Kidney (tissue), 22 donors: ENCODE measurements at places on chromosomes 1 and 21. TPM values are rescaled to one million over a fixed set of nuclear protein-coding genes. Genes with fewer than 3 reads are reported as not detected.

- no peaks in the 10 kb centered on the region for H3K4me1 ChIP-seq
- no peaks in the 10 kb centered on the region for H3K36me3 ChIP-seq
- no peaks in the 10 kb centered on the region for H3K27me3 ChIP-seq
- peak; percentile 82 for DNase-seq
These were observed 2.6 kb upstream of the CREG1 start for GRCh38 chr1:167555971-167556714.

- H3K27ac ChIP-seq = no peak overlapping the region
- no peak for DNase-seq
- no peaks in the 10 kb centered on the region for H3K36me3 ChIP-seq
- H3K4me3 ChIP-seq = no peak overlapping the region
These were observed 165.5 kb downstream of the PLPPR4 start for GRCh38 chr1:99429754-99430153.

- H3K27me3 ChIP-seq = no peaks in the 10 kb centered on the region
- no peak overlapping the region for H3K27ac ChIP-seq
- H3K4me1 ChIP-seq = no peaks in the 10 kb centered on the region
- DNase-seq = no peak
- no peaks in the 10 kb centered on the region for H3K36me3 ChIP-seq
These were observed 257.1 kb upstream of the PTBP2 start for GRCh38 chr1:96464522-96464921.

- peak; percentile 91 for DNase-seq
- no peaks in the 10 kb centered on the region for H3K4me1 ChIP-seq
- H3K27me3 ChIP-seq = no peaks in the 10 kb centered on the region
- H3K36me3 ChIP-seq = no peaks in the 10 kb centered on the region
- H3K4me3 ChIP-seq = no peak overlapping the region
These were observed 32.2 kb downstream of the HSPG2 start for GRCh38 chr1:21904704-21905520.

- H3K27me3 ChIP-seq = no peaks in the 10 kb centered on the region
- H3K4me3 ChIP-seq = no peak overlapping the region
- H3K27ac ChIP-seq = no peak overlapping the region
- no peaks in the 10 kb centered on the region for H3K4me1 ChIP-seq
- no peak for DNase-seq
These were observed 231.1 kb upstream of the RUNX1 start for GRCh38 chr21:35280231-35280630.

DNA sequence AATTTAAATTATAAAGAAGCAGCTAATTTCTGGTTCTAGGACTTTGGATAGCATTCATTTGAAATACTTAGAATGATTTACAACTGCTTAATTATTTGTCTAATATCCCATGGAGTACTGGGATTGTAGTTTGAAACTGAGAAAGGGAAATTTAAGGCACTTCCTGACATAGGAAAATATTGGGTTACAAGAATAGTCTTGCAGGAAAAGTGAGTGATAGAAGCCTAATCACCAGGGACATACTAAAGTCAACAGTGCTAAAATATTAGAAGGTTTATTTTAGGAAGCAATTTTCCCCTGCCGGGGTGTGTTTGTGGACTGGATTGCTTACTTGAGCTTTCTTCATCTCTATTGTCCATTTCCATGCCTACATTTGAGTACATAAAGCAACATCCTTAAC, 661.6 kb downstream of the ADGRL2 start:
- H3K4me1 ChIP-seq = no peaks in the 10 kb centered on the region
- no peaks in the 10 kb centered on the region for H3K27me3 ChIP-seq
- H3K27ac ChIP-seq = no peak overlapping the region
- DNase-seq = peak; percentile 55
- no peak overlapping the region for H3K4me3 ChIP-seq

- H3K27me3 ChIP-seq = no peaks in the 10 kb centered on the region
- peak overlapping the region; percentile 19 for H3K4me3 ChIP-seq
- H3K27ac ChIP-seq = peak overlapping the region; percentile 74
- H3K4me1 ChIP-seq = no peaks in the 10 kb centered on the region
These were observed 42.8 kb upstream of the PPP2R5A start for GRCh38 chr1:212242288-212242984.

The HAO2 gene
- 1.9 TPM for total RNA-seq

GRCh38 chr1:22363403-22364325, 88.0 kb upstream of the ZBTB40 start:
- no peaks in the 10 kb centered on the region for H3K36me3 ChIP-seq
- no peak overlapping the region for H3K27ac ChIP-seq
- no peaks in the 10 kb centered on the region for H3K4me1 ChIP-seq
- H3K27me3 ChIP-seq = no peaks in the 10 kb centered on the region
- H3K4me3 ChIP-seq = no peak overlapping the region

GRCh38 chr1:221335161-221336101, 406.5 kb downstream of the DUSP10 start:
- H3K36me3 ChIP-seq = no peaks in the 10 kb centered on the region
- DNase-seq = peak; percentile 57
- no peaks in the 10 kb centered on the region for H3K27me3 ChIP-seq
- H3K27ac ChIP-seq = no peak overlapping the region

The PDC gene
- total RNA-seq = not detected

GRCh38 chr1:15345705-15346345, 63.9 kb upstream of the EFHD2 start:
- H3K27me3 ChIP-seq = no peaks in the 10 kb centered on the region
- no peaks in the 10 kb centered on the region for H3K4me1 ChIP-seq
- no peak overlapping the region for H3K4me3 ChIP-seq
- no peak overlapping the region for H3K27ac ChIP-seq
- no peak for DNase-seq

DNA sequence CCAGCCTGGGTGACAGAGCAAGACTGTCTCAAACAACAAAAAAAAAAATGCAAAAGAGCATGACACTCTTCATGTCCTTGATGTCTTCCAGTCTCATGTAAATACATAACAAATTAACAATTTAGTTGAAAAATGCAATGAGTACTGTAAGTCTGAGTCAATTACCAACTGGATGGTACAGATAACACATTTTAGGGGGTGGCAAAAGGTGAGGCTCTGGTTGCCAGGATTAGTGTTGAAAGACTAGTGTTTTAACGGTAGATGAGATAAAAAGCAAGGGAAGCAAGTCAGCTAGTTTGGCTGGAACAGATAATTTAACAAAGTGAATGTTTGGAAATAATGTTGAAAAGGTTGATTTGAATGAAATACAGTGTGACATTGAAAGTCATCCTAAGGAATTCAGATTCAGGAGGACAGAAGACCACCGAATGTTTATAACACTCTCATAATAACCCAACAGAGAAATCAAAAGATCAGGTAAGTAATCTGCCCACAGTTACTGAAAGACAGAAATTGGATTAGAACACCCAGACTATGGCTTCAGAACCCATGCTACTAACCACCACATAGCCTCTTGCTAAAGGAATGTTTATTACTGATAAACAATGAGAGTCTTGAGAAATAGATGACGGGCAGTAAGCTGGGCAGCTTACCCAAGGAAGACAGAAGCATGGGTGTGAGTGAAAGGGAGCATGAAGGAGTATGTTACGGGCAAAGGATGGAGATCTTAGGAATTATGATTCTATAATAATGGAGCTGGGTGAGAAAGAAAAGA, 312.4 kb downstream of the HMCN1 start:
- DNase-seq = no peak
- no peak overlapping the region for H3K4me3 ChIP-seq
- no peaks in the 10 kb centered on the region for H3K36me3 ChIP-seq

GRCh38 chr1:178371933-178372388, 124.8 kb downstream of the CLEC20A start:
- no peaks in the 10 kb centered on the region for H3K36me3 ChIP-seq
- no peaks in the 10 kb centered on the region for H3K4me1 ChIP-seq
- no peaks in the 10 kb centered on the region for H3K27me3 ChIP-seq
- no peak overlapping the region for H3K27ac ChIP-seq
- peak overlapping the region; percentile 48 for H3K4me3 ChIP-seq

The ZBTB8A gene
- total RNA-seq = 10.4 TPM

DNA sequence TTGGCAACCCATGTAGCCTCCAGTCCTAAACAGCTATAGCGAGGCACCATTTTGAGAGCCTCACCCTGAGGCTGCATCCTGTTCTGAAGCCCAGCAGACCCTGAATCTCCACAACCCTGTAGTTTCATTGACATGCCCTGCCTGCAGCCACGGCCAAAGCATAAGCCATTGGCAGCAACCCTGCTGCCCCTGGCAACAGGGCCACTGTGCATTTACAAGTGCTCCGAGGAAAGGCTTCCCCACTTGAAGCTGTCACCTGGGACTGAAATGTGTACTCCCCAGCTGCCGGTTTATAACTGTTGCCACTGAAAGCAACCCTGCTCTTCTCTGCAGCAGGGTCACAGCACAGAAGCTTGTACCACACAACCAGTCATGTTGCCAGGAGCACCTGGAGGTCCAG, 124.2 kb upstream of the OLFM3 start:
- H3K27me3 ChIP-seq = no peaks in the 10 kb centered on the region
- H3K27ac ChIP-seq = no peak overlapping the region
- DNase-seq = no peak
- H3K4me1 ChIP-seq = no peaks in the 10 kb centered on the region
- no peaks in the 10 kb centered on the region for H3K36me3 ChIP-seq

- no peaks in the 10 kb centered on the region for H3K27me3 ChIP-seq
- no peak for DNase-seq
- H3K36me3 ChIP-seq = peaks cover 2% of the 10 kb centered on the region
These were observed 20.4 kb downstream of the ODF2L start for GRCh38 chr1:86375688-86376087.

DNA sequence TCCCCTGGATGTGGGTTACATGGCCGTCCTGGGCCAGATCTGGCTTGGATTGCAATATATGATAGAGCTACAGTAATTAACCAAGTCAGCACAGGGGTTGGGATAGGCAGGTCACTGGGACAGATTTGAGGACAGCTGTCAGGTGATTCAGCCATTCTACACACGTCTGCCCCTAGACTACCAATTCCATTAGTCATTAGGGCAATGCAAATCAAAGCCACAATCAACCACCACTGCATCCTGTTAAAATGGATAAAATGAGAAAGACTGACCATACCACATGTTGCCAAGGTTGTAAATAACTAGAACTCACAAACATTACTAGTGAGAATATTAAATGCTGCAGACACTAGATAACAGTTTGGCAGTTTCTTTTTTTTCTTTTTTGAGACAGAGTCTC, 16.0 kb downstream of the C21orf58 start:
- H3K4me1 ChIP-seq = no peaks in the 10 kb centered on the region
- H3K27ac ChIP-seq = no peak overlapping the region
- H3K27me3 ChIP-seq = no peaks in the 10 kb centered on the region
- DNase-seq = no peak
- no peak overlapping the region for H3K4me3 ChIP-seq
- H3K36me3 ChIP-seq = no peaks in the 10 kb centered on the region

The FMO5 gene
- total RNA-seq = 9.5 TPM

GRCh38 chr21:32249511-32250280, 29.2 kb downstream of the MIS18A start:
- no peak overlapping the region for H3K4me3 ChIP-seq
- H3K27ac ChIP-seq = no peak overlapping the region
- no peak for DNase-seq
- H3K27me3 ChIP-seq = no peaks in the 10 kb centered on the region

DNA sequence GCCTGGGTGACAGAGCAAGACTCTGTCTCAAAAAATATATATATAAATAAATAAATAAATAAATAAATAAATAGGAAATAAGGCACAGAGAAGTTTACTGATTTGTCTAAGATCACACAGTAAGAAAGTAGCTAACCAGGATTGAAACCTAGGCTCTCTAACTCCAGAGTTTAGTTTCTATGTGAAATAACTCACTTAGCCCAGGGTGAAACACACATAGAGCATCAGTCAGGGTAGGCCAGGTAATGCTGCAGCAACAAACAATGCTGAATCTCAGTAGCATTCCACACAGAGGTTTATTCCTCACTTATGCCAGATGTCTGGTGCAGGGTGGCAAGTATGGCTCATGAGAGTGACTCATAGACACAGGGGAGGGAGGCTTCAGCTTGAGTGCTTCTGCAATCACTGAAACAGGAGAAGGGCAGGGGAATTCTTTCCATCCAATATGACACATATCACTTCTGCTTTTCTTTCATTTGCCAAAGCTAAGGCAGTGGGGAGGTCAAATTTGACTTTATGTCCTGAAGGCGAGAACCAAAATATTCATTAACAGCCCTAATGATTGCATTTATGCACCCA, 37.1 kb upstream of the KANK4 start:
- no peak for DNase-seq
- H3K27ac ChIP-seq = no peak overlapping the region
- H3K4me1 ChIP-seq = no peaks in the 10 kb centered on the region
- H3K27me3 ChIP-seq = no peaks in the 10 kb centered on the region
- H3K4me3 ChIP-seq = no peak overlapping the region
- H3K36me3 ChIP-seq = no peaks in the 10 kb centered on the region

The ST6GALNAC3 gene
- 15.8 TPM for total RNA-seq

DNA sequence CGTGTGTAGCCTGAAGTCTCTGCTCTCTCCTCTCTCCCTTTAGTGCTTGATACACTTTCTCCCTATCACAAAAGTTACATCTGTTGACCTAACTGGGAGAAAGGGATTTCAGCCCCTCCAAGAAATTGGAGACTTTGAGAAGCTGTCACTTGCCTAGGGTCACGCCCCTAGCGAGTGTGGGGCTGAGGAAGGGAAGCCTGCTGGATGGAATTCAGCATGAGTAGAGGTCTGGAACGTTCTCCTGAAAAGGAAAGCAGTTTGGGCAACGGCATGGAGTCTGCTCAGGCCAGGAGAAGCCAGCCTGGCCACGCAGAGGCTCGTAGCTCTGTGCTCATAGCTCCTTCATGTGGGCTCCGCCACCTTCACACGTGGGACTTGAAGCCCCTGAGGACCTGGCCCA, 22.4 kb downstream of the COL16A1 start:
- no peak overlapping the region for H3K4me3 ChIP-seq
- H3K27ac ChIP-seq = no peak overlapping the region
- H3K36me3 ChIP-seq = no peaks in the 10 kb centered on the region
- no peak for DNase-seq
- no peaks in the 10 kb centered on the region for H3K27me3 ChIP-seq

The DNAJC28 gene
- total RNA-seq = 2.2 TPM

DNA sequence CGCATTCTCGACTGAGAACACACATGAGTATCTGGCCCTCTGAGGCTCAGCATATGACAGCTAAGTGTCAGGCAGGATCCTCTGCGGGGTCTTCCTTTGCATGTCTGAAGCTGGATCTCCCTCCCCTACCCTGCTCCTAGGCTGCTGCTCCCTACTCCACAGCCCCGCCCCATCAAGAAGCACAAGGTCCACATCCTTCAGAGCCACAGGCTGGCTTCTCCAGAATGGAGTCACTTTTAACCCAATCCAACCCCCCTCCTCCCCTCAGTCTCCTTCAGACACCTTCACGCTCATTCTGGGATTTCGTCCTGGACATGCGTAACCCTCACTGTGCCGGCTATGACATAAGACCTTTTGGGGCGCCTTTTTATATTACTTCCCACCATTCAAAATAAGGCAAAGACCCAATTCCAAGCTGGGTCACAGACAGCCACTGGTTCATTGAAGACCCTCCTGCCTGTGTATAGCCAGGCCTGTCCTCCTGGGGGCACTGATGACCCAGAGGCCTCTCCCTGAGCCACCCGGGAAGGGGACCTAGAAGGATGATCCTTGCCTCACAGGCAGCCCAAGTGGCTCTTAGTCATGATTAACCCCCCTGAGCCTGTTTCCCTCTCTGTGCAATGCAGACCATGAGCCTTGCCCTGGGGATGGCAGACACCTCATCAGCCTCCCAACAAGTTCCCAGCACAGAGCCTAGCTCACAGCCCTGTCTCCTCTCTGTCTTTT, 4.7 kb downstream of the ADGRB2 start:
- DNase-seq = no peak
- H3K36me3 ChIP-seq = no peaks in the 10 kb centered on the region
- H3K27me3 ChIP-seq = no peaks in the 10 kb centered on the region
- no peak overlapping the region for H3K27ac ChIP-seq

- H3K27me3 ChIP-seq = no peaks in the 10 kb centered on the region
- H3K4me1 ChIP-seq = no peaks in the 10 kb centered on the region
- no peak overlapping the region for H3K27ac ChIP-seq
These were observed 38.8 kb downstream of the DTL start for GRCh38 chr1:212074313-212074712.

The LRRC53 gene
- not detected for total RNA-seq
